Retina (tissue), 1 donor: ENCODE measurements at places on chromosomes 5 and 9.

- no peak for DNase-seq
Measured at GRCh38 chr5:56152437-56152836, 80.7 kb downstream of the ANKRD55 start.

GRCh38 chr5:173056783-173057061, 570 bp downstream of the CREBRF start:
- DNase-seq, result no peak

GRCh38 chr9:119526698-119527097, 157.5 kb upstream of the BRINP1 start:
- no peak for DNase-seq

DNA sequence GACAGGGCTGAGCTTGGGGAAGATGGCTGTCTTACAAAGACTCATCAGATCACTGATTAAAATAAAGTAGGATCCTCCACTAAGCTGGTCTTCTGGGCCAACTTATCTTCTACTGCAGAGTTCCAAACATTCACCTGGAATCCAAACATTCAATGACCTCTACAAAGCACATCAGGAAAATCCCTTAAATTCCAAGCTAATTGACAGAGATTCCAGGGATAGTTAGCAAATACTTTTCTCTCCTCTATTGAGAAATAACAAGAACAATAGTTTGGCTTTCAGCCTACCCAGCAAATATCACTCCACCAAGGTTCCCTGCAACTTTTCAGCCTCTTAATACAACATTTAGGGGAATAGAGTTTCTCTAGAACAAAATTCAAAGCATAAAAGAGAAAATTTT, 140.6 kb upstream of the LIFR start:
- no peak for DNase-seq
